Naive thymus-derived CD8-positive, alpha-beta T cell (primary cell): ENCODE measurements at places on chromosomes 1 and 21. TPM values are rescaled to one million over a fixed set of nuclear protein-coding genes. Genes with fewer than 3 reads are reported as not detected.

TSACC gene
- not detected for total RNA-seq

DNA sequence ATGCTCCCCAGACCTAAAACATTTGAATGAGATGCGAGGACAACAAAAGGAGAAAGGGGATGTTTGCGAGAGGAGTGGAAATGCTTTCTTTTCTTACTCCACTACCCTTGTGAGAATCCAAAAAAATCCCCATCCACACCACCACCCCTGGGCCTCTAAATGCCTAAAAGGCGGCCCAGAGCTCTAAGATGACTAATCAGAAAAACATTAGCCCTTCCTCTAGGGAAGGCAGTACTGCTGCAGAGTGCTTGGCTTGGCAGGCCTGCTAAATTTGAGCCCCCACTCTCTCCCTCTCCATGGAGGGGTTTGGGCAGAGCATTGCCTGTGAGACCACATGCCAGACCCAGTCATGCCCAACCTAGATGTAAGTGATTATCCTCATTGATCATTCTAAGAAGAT lies 347.9 kb downstream of the USH2A start:
- no peak overlapping the region for H3K4me3 ChIP-seq
- no peaks in the 10 kb centered on the region for H3K27me3 ChIP-seq
- no peaks in the 10 kb centered on the region for H3K4me1 ChIP-seq
- no peak overlapping the region for H3K27ac ChIP-seq
- H3K36me3 ChIP-seq: no peaks in the 10 kb centered on the region

TSSK3 gene
- total RNA-seq: 2.9 TPM

- no peaks in the 10 kb centered on the region for H3K36me3 ChIP-seq
- no peak for DNase-seq
- no peaks in the 10 kb centered on the region for H3K27me3 ChIP-seq
Observed at GRCh38 chr1:28631713-28632112, 11.2 kb downstream of the TAF12 start.

DNA sequence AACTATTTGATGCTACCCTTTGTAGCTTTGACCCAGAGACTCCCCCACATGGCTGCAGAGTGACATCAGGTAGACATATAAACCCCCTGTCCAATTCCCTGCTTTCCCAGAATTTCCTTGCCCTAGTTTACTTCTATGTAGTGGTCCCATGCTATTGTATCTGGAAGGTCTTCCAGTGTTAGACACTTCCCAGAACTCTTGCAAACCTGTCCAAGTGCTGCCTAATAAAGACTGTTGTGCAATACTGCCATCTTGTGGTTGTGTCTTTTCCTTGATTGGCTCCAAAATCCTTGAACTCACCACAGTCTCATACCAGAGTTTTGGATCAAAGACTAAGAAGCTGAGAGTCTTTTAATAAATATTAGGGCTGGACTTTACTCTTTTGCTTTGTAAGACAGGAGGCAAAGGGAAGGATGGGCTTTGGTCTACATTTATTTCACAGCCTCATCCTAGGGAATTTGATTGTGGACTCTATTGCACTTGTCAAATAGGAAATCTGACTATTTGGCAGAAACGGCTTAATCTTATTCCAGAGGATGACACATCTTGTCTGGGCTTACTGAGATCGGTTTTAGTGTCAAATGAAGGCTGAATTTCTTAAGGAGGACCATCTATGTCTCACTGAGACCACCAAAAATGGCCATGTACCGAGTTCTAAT lies 169.9 kb downstream of the LRRC7 start:
- H3K4me3 ChIP-seq: no peak overlapping the region
- no peak overlapping the region for H3K27ac ChIP-seq
- H3K27me3 ChIP-seq: no peaks in the 10 kb centered on the region
- H3K4me1 ChIP-seq: peaks cover 3% of the 10 kb centered on the region

- no peak for DNase-seq
- H3K4me3 ChIP-seq: no peak overlapping the region
- H3K4me1 ChIP-seq: no peaks in the 10 kb centered on the region
- H3K27ac ChIP-seq: no peak overlapping the region
Observed at GRCh38 chr1:199751506-199751905, 276.0 kb upstream of the NR5A2 start.

WNT3A gene
- total RNA-seq: not detected

- H3K4me1 ChIP-seq: peaks cover 73% of the 10 kb centered on the region
- no peaks in the 10 kb centered on the region for H3K27me3 ChIP-seq
- no peak for DNase-seq
- peak overlapping the region; percentile 11 for H3K4me3 ChIP-seq
Observed at GRCh38 chr1:1684031-1684681, 8.4 kb downstream of the SLC35E2B start.

DNA sequence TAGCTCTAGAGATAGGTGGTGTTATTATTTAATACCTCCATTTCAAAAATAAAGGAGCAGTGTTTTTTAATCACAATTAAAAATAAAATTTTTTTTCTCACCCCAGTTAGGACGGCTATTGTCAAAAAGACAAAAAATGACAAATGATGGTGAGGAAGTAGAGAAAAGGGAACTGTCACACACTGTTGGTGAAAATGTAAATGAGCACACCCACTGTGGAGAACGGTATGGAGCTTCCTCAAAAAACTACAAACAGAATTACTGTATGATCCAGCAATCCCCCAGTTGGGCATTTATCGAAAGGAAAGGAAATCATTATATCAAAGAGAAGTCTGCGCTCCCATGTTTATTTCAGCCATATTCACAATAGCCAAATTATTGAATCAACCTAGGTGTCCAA lies 148.7 kb upstream of the NR5A2 start:
- no peak for DNase-seq
- no peak overlapping the region for H3K27ac ChIP-seq
- H3K27me3 ChIP-seq: peaks cover under 1% of the 10 kb centered on the region
- no peak overlapping the region for H3K4me3 ChIP-seq
- peaks cover 21% of the 10 kb centered on the region for H3K4me1 ChIP-seq

DNA sequence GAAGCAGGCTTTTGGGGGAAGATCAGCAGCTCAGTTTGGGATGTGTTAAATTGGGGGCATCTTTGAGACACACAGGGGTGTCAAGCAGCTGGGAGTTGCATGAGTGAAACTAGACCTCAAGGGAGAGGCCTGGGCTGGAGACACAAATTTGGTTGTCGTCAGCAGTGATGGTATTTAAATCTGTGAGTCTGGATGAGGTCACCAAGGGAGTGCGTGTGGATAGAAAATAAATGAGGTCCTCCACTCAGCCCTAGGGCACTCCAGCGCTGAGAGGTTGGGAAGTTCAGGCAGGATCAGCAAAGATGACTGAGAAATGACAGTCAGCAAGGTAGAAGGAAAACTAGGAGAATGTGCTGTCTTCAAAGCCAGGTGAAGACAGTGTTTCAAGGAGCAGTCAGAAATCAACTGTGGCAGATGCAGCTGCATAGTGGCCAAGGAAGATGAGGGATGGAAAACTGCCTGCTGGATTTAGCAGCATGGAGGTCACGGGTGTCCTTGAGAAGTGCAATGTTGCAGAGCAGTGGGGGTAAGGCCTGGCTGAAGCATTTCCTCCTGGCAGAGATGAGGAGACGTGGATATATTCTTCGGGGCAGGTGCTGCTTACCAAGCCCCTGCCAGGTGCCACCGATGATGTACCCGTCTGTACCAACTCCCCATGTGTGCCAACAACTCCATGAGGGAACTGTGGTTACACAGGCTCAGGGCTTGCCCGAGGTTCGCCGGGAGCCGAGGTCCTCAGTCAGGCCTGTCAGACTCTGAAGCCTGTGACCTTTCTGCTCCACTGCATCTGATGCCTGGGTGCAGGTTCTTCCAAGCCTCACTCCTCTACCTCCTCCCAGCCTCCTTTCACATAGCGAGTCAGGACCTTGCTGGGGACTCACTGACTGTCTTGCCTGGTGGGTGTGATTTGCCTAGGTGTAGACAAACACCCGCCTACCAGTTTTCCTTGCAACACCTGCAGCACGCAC lies 11.3 kb downstream of the MAP7D1 start:
- peak overlapping the region; percentile 82 for H3K27ac ChIP-seq
- H3K4me1 ChIP-seq: peaks cover 61% of the 10 kb centered on the region
- DNase-seq: no peak
- H3K4me3 ChIP-seq: no peak overlapping the region
- H3K27me3 ChIP-seq: no peaks in the 10 kb centered on the region

STK40 gene
- total RNA-seq: 47.8 TPM

SYT2 gene
- not detected for total RNA-seq

CRNN gene
- total RNA-seq: not detected

- H3K4me3 ChIP-seq: no peak overlapping the region
- peaks cover 7% of the 10 kb centered on the region for H3K27me3 ChIP-seq
- H3K27ac ChIP-seq: no peak overlapping the region
- H3K36me3 ChIP-seq: no peaks in the 10 kb centered on the region
- no peak for DNase-seq
Observed at GRCh38 chr1:7644961-7645750, 125.9 kb upstream of the VAMP3 start.

GRHL3 gene
- not detected for total RNA-seq

PRAMEF1 gene
- not detected for total RNA-seq

HP1BP3 gene
- 335 TPM for total RNA-seq

CD1B gene
- not detected for total RNA-seq

FRRS1 gene
- total RNA-seq: 0.55 TPM

S100A12 gene
- total RNA-seq: not detected

C1orf141 gene
- total RNA-seq: not detected

GRCh38 chr1:240539769-240540414 lies 72.1 kb downstream of the GREM2 start:
- peaks cover 1% of the 10 kb centered on the region for H3K27me3 ChIP-seq
- H3K4me3 ChIP-seq: no peak overlapping the region
- no peak for DNase-seq
- H3K36me3 ChIP-seq: peaks cover 8% of the 10 kb centered on the region

DNA sequence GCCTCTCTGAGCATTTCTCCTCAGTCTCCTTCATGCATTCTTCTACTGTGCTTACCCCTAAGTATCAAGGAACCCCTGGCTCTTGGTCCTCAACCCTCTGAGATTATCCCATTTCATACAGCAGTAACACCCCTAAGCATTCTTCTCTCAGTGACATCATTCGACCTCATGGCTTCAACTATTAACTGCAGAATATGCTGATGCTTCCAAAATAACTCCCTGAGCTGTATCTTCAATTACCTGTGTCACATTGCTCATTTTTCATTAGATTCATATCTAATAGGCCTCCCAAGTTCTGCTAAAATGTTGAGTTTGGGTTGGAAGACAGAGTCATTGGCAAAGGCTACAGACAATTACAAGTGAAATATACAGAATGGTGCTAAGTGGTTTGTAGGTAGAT lies 7.5 kb downstream of the CAPN8 start:
- no peak overlapping the region for H3K27ac ChIP-seq
- DNase-seq: no peak
- no peaks in the 10 kb centered on the region for H3K4me1 ChIP-seq
- no peaks in the 10 kb centered on the region for H3K36me3 ChIP-seq
- peaks cover 4% of the 10 kb centered on the region for H3K27me3 ChIP-seq
- no peak overlapping the region for H3K4me3 ChIP-seq

YARS1 gene
- 181 TPM for total RNA-seq

CPLANE2 gene
- total RNA-seq: 9.6 TPM

DNA sequence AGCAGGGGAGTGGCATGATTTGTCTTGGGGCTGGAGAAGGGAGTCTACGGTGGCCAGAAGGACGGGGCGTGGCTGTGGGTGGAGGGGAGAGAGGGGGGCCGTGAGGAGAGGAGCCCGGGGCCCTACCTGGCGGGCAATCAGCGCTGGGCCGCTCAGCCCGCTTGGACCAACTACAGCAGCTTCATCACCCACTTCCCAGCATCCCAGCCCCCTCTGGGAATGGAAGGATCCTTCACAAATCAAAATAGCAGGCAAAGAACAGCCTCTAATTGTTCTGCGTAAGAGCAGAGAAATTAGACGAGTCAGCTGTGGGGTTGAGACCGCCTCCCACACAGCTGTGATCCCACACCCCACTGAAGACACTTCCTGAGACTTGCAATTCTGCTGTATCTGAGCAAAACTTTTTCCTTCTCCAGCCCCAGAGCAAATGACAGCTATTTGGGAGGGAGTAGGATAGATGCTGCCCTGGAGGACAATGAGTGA lies 43.5 kb downstream of the OPRD1 start:
- peaks cover 6% of the 10 kb centered on the region for H3K27me3 ChIP-seq
- H3K4me1 ChIP-seq: peaks cover 4% of the 10 kb centered on the region
- no peak overlapping the region for H3K27ac ChIP-seq
- H3K36me3 ChIP-seq: no peaks in the 10 kb centered on the region
- H3K4me3 ChIP-seq: no peak overlapping the region
- DNase-seq: no peak

NUP210L gene
- total RNA-seq: 0.22 TPM
